ENCODE measurements at places on chromosomes 2 and 18.

- DNase-seq = no peak
These were observed 199.7 kb upstream of the SLC14A2 start for GRCh38 chr18:45415614-45416013.

DNA sequence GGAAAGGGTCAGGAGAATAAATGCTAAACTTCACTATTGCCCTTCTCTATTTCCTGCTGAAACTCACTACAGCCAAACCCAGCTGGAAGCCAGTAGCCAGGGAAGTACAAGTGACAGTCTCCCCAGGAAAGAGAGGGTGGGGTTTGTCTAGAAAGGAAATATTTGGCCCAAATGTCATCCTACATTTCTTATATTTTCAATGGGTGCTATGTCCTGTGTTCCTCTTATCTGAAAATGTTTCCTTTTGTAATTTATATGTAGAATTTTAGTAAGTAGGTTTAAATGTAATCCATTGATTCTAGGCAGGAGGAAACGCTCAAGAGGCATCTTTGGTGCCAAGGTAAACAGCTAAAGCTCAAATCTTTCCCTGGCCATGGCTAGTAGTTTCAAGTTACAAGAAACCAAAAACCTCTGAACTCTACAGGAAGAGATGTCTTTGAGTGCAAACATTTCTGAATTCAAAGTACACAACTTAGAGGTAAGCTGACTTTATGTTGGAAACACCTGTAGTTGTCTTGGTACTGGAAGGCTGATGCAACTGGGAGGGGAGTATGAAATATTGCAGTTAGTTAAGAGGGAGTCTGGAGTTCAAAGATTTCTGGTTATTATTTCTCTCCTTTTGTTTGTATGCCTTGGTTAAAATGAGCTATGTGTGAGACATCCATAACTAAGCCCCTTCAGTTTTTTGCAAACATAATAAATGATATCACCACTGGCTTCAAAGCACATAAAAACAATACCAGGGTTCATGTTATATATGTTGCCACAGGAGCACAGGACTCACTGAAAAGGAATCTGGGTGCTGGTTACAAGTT lies 356.1 kb upstream of the ZC3H15 start:
- DNase-seq = no peak

- DNase-seq = no peak
These were observed 253.5 kb upstream of the TRIB2 start for GRCh38 chr2:12463189-12463588.

DNA sequence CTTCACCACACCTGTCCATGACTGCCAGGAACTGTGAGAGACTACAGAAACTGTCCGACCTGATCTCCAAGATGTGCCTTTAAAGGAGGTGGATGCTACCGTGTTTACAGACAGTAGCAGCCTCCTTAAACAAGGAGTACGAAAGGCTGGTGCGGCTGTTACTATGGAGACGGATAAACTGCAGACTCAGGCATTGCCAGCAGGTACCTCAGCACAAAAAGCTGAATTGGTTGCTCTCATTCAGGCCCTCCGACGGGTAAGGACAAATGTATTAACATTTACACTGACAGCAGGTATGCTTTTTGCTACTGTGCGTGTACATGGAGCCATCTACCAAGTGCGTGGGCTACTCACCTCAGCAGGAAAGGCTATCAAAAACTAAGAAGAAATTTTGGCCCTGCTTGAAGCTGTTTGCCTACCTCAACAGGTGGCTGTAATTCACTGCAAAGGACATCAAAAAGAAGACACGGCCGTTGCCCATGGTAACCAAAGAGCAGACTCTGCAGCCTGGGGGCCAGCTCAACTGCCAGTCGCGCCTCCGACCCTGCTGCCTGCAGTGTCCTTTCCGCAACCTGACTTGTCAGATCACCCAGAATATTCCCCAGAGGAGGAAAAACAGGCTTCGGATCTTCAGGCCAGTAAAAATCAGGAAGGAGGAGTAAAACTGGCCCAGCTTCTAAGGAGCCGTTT lies 30.9 kb downstream of the SKA1 start:
- DNase-seq = no peak

- DNase-seq = no peak
These were observed 23.3 kb downstream of the GRB14 start for GRCh38 chr2:164597983-164598382.

GRCh38 chr2:157891643-157892041 lies 15.5 kb upstream of the ACVR1 start:
- DNase-seq = no peak

DNA sequence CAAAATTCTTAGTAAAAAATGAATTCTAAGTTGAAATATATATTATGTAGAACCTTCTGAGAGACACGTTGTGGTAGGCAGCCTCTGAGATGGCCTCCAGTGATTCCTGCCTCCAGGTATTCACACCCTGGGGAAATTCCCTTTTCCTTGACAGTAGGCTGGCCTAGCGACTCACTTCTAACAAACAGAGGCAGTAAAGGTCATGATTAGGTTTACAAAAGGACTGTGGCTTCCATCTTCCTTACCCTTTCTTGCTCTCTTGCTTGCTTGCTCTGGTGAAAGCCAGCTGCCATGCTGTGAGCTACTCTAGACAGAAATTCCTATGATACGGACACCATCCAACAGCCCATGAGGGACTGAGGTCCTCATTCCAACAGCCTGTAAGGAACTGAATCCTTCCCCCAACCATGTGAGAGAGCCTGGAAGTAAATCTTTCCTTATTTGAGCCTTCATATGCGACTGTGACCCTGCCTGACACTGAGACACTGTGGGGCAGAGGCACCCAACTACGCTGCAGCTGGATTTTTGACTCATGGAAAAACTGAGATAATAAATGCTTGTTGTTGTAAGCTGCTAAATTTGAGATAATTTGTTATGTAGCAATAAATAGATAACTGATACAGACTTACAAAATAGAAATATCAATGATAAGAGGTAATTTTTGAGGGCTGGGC lies 32.7 kb upstream of the SERTAD2 start:
- DNase-seq = no peak

GRCh38 chr2:168315331-168316072 lies 68.1 kb upstream of the STK39 start:
- no peak for DNase-seq

DNA sequence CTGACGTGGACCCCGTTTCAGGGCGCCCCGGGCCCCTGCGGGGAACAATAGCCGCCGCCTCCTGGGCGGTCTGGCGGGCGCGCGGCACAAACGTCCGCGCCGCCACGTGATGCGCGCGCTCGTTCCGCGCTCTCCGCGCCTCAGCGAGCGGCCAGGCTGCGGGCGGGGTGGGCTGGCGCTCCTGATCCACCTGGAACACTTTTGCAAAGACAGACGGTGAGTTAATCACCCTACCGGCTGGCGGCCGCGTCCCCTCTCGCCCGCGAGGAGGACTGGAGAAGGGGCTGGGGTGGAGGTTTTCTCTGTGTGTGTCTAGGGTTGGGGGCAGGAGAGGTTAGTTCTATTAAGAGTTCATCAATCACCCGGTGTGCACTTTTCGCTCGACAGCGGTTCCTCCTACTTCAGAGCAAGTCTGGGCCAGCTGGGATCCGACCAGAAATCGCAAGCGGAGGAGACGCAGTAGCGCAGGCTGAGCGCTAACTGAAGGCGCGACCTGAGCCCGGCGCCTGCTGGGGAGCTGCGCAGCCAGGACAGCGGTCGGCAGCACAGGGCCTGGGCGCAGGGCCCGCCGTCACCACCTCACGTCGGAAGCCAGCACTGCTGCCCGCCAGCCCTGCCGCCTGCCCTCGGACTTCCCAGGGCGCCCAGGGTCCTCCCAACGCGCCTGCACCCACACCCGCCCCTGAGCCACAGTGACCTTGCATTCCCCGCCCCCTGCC lies 10.3 kb upstream of the HOXD1 start:
- DNase-seq = no peak

DNA sequence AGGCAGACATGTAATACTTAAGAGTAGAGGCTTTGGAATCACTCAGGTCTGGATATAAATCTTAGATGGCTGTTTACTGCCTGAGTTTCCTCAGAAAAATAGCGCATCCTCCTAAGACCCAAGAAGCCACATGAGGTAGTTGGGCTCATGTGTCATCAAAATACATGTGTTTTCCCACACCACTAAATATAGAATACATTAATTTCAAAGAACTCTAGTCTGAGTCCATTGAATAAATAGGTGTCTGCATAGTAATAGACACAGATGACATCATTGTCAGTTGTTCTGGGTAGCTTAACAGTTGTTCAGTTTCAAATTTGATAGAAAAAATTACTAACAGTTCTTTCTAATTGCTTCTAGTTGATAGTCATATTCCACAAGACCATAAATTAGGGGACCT lies 9.6 kb downstream of the PPP1R1C start:
- no peak for DNase-seq

- DNase-seq = no peak
These were observed 678 bp upstream of the UBE2E3 start for GRCh38 chr2:180979749-180980105.

GRCh38 chr2:120347396-120348060 lies 1.6 kb downstream of the INHBB start:
- no peak for DNase-seq

DNA sequence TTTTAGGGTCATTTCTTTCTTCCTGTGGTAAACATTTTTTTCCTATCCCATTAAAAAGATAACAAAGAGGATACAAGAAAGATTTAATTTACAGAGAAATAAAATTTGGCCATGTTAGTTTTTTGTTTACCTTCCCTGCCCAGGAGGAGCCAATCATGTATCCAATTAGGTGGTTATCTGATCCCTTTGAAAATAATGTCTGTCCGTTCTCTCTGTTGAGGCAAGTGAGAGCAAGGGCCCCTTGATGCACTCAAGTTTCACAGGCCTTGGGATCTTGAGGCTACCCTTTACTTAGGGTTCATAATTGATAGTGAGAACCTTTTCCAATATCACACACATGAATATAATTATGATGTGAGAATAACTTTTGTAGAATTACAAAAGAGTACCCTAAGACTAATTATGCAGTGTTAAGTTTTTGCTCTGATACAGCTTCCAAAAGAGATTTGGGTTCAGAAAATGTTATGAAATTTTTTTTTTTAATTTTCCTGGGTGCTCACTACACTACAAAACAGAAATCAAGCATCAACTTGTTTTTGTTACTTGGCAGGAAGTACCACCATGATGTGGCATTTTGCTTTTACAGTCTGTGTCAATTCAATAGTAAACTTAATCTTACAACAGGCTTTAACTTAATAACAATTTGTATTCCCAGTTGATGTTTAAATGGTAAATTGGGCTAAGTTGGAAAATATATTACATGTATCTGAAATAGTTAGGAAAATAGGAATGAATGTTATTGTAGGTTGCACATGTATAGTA lies 42.0 kb downstream of the AFTPH start:
- DNase-seq = no peak

- no peak for DNase-seq
These were observed 52.3 kb downstream of the TDRD15 start for GRCh38 chr2:21175895-21176646.

GRCh38 chr2:8448824-8449556 lies 232.9 kb upstream of the ID2 start:
- DNase-seq = no peak

DNA sequence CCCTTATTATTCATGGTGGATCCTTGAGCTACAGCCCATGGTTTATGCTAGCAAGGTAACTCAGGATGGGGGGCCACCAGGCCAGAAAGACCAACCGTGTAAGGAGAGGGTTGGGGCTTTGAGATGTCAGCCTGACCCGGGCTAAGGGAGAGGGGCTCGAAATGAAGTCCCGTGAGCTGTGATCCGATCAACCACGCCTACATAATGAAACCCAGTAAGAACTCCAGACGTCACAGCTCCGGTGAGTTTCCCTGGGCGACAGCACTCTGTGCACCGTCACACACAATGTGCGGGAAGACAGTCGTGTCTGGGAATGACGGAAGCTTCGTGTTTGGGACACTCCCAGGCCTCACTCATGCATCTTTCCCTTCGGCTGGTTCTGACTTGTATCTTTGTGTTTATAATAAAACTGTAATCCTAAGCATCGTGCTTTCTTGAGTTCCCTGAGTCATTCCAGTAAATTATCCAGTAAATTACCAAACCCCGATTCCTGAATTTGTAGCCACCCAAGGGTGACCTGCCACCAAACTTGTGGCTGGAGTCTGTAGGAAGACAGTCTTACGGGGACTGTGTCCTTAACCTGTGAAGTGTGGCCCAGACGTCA lies 44.2 kb downstream of the CYP27C1 start:
- DNase-seq = no peak

- DNase-seq = no peak
These were observed 131.4 kb upstream of the MAP3K20 start for GRCh38 chr2:172944022-172944793.

DNA sequence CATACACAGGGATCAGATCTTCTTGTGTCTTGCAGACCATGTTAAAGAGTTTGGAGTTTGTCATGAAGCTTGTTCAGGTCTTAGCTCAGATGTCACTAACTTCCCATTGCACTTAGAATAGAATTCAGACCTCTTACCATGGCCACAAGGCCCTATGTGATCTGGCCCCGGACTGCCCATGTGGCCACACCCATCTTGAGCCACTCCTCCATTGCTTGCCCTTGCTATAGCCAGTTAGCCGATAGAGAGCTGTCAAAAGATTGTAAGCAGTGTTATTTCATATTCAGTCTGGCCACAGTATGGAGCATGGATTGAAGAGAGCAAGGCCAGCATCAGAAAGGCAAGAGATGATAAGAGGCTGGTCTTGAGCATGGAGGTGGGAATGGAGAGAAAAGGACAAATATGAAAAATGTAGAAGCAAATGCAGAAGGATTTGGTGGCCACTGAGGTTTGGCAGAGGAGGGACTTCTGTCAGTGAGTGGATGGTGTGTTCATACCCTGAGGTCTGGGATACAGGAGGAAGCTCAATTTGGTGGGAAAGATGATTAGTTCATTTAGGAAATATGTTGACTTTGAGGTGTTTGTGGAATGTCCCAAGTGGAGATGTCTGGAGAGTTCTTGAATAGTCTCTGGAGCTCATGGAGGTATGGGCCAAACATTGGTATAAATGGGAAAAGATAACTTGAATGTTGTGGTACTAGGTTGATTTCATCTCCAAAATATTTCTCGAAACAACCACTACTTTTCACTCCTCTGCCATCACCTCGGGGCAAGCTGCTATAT lies 10.6 kb downstream of the DGUOK start:
- DNase-seq = no peak

GRCh38 chr18:4802296-4802695 lies 347.2 kb upstream of the DLGAP1 start:
- DNase-seq = no peak

GRCh38 chr2:143476336-143477087 lies 347.3 kb downstream of the ARHGAP15 start:
- DNase-seq = no peak

All from stimulated activated CD4-positive, alpha-beta T cell treated with anti-CD3 and anti-CD28 coated beads, Interleukin-4, amount 100 ng/mL, for 24 hours (primary cell).